NCI-H187 (cell line): ENCODE measurements at places on chromosomes 2 and 18.

GRCh38 chr2:205401511-205401910, 280.8 kb upstream of the NRP2 start:
- DNase-seq = no peak

GRCh38 chr2:191059308-191059707, 45.3 kb upstream of the STAT1 start:
- DNase-seq = no peak

DNA sequence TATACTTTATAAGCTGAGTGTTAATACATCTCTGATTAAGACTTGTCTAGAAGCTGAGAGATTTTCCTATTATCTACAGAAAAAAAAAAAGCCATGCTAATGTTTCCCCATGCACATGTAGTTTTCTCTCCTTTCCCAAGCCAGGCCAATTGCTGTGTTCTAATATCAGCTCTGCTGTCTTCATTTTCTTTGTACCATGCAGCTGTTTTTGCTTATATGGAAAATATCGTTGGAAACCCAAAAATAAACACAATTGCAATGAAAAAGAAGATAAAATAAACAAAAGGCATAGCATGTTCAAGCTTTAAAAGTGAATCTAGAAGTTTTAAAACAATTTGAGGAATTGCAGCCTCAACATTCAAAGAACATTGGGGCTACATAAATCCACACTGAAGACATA, 817.4 kb upstream of the ACVR2A start:
- DNase-seq = no peak

GRCh38 chr2:102262216-102263129, 48.9 kb upstream of the IL1RL1 start:
- DNase-seq = no peak

DNA sequence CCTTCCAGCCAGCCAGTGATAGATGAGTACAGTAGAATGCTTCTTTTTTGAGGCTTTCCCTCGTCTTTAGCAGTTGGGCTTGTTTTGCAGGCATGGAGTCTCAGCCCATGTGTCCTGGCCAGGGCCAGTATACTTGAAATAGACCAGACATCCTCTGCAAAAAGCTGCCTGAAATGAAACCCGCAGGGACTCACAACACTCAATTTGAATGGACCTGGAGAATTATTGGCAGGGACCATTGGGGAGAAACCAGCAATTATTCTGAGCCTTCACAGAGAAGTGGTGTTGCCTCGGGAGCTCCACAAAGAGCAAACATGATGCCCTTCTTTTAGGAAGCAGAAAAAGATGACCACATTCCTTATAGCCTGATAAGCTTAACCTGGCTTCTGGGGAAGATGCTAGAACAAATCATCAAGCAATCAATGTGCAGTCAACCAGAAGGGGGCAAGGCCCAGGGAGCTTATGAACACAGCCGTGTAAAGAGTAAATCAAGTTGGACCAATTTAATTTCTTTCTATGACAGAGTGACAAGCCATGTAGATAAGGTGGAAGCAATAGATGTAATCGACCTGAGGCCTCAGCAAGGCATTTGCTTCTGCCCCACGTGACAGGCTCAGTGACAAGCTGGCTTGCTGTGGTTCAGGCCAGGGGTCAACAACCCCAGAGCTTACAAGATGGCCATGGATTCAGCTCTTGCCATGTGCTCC, 42.1 kb downstream of the BOD1L2 start:
- no peak for DNase-seq

DNA sequence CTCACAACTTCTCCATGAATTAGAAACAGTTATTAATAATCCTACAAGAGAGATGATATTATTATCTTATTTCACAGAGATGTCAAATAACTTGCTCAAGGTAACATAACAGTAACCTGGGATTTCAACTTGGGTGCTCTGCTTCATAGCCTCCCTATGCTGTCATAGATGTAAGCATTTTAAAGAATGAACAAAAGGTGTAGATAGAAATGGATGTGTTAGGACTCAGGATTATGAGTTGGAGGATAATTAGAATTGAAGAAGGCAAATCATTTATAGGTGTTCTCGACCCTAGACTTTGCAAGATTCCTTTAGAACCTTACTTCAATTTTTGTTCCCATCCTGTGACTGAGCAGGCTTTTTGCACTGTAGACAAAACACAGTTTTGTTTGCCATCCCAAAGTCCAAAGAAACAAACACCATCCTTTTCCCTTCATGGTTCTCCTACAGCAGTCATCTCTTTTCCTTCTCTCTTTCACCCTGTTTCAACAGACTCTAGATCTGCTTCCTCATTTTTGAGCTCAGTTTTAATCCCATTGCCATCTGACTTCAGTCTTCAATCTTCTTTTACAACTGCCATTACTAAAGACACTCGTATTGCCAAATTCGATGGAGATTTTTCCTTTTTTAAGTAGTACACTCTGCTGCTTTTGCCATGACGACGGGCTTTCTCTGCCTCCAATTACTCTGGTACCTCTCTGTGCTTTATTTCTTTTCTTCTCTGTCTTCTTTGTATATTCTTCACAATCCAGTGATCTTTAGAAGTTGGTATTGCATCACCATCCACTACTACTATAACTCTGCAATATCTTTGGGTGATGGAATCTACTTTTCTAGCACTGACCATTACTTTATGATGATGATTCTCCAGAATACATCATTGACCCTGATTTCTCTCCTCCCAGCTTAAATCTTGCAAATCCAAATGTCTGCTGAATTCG, 4.5 kb downstream of the HNMT start:
- DNase-seq = no peak

GRCh38 chr18:77133835-77134496, 1.4 kb upstream of the MBP start:
- DNase-seq = no peak

GRCh38 chr2:172968061-172968469, 107.6 kb upstream of the MAP3K20 start:
- no peak for DNase-seq

GRCh38 chr2:43944915-43945314, 50.9 kb downstream of the LRPPRC start:
- DNase-seq = no peak

GRCh38 chr2:11073251-11073650, 82.0 kb upstream of the SLC66A3 start:
- no peak for DNase-seq

GRCh38 chr2:197969391-197969893, 165.0 kb downstream of the PLCL1 start:
- DNase-seq = no peak

DNA sequence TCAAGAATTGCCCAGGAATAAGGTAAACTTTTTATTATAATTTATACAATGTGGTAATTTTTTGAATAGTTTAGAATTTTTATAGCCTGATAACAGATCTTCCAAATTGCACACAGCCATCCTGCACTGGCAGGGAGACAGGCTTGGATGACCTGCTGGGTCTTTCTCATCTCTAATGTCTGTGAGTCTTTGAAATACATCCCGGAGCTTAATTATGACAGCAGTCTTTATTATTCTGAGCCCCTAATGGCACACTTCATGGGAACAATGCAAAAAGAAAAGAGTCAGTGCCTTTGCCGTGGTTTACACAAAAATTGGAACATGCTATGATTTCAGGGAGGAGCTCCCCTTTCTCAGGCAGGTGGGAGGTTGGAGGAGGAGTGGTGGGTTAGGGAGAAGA, 71.0 kb downstream of the TMEM182 start:
- DNase-seq = no peak

DNA sequence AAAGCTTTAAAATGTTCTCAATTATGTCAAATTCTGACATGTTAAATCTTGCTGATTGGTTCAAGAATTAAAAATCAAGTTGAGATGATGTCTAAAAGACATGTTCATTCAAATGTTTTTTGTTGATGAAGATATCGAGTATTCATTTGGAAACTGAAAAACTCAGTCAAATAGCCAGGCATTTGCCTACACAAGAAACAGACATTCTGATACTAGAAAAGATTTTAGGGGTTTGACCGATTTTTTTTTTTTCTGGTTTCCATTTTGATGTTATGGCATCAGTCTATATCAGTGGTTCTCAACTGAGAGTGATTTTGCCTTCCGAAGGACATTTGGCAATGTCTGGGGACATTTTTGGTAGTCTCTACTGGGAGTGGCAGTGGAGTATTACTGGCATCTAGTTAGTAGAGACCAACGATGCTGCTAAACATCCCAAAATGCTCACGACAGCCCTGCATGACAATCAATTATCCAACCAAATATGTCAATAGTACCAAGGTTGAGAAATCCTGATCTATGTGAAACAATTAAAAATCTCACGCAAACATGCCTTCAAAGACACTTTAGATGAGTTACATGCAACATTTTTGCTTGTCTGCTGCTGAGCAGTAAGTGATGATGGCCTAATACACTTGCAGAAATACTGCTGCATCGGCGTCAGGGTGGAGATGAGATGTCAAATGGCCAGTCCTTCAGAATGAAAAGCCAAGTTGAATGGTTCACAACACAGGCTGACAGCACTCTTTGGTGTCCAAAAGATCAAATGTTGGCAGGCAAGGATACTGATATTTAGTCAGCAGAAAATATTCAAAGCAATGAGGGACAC, 12.5 kb downstream of the RASGRP3 start:
- no peak for DNase-seq

DNA sequence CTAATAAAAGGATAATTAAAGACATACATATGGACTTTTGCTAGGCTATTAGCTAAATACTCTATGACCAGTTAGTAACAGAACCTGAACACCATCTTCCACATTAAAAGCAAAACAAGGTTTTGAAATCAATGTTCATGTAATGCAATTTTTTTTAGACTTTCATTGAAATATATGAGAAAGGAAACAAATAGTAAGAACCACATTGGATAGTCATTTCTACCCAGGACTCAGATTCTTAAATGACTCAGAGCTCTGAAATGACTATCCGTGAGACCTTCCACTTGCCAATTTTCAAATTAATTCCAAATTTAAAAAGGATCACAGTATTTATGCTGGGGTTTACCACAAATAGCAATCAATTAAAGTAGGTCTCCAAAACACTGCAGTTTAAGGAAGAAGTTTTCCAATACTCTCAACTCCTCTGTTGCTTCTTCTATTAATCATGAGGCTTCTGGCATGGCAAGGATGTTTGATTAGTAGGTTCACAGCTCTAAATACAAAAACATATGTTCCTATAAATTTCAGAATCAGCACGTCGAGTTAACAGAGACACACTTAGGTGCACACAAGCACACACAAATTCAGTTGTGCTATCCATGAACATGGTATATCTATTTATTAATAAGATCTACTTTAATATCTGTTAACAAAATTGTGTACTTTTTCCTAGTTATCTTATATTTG, 841.0 kb downstream of the RNF144A start:
- DNase-seq = no peak

DNA sequence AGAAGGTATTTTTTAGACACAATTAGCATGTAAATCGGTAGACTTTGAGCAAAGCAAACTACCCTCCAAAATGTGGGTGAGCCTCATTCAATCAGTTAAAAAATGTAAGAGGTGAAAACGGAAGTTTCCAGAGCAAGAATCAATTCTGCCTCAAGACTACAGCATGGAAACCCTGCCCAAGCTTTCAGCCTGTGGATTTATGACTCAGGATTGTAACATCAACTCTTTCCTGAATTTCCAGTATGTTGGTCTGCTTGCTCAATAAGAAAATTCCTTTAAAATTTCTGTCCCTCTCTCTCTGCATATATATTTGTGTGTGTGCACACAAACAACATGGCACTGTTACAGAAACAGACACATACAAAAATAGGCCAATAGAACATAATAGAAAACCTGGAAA, 228.6 kb upstream of the DOK6 start:
- no peak for DNase-seq

GRCh38 chr2:241344925-241345651, 11.0 kb upstream of the FARP2 start:
- no peak for DNase-seq

GRCh38 chr2:144467502-144468137, 52.3 kb downstream of the ZEB2 start:
- DNase-seq = no peak

DNA sequence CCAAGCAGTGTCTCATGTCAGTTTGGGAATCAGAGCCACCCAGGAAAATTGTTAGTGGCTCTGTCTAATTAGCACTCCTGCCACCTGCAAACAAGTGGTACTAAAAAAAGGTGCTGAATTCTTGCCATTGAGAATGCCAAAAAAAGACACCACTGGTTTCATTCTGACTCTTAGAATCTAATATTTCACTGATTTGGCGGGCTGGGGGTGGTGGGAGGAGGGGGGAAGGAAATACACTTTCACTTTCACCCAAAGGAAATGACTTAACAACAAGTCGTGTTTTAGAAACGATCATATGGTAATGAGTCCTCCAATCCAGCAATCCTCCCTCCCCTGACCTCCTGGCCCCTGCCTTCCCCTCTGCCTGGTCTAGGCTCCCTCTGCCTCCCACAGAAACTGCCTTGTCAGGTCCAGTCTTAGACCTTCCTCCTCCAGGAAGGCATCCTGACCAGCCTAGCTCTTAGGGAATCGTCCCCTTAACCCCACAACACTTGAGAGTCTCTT, 4.4 kb upstream of the KLHL29 start:
- no peak for DNase-seq

DNA sequence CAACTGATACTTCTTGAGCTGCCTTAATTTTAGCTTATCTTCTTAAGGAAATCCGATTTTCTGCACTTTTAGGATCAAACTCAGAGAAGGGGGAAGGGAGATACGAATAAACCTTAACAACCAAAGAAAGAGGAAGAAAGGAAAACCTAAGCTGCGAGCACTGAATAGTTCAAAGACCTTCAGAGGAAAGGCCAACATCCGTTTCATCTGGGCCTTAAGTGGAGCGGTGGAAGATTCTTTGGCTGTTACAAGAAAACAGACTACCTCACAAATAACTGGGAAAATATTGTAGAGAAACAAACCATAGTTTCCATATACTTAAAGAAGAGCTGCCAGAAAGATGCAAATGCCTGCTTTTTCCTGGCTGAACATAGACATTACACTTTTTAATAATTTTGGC, 43.6 kb downstream of the VIT start:
- no peak for DNase-seq

GRCh38 chr18:574149-574860, 5.9 kb upstream of the CETN1 start:
- no peak for DNase-seq
